ENCODE measurements at places on chromosomes 13 and 19. TPM values are rescaled to one million over a fixed set of nuclear protein-coding genes. Genes with fewer than 3 reads are reported as not detected.

GPR18 gene
- total RNA-seq: not detected

- DNase-seq: no peak
Observed at GRCh38 chr13:94411747-94412146, 67.7 kb downstream of the DCT start.

FGF9 gene
- total RNA-seq: 1.9 TPM

CYP2F1 gene
- not detected for total RNA-seq

ZNF681 gene
- 0.93 TPM for total RNA-seq

DNA sequence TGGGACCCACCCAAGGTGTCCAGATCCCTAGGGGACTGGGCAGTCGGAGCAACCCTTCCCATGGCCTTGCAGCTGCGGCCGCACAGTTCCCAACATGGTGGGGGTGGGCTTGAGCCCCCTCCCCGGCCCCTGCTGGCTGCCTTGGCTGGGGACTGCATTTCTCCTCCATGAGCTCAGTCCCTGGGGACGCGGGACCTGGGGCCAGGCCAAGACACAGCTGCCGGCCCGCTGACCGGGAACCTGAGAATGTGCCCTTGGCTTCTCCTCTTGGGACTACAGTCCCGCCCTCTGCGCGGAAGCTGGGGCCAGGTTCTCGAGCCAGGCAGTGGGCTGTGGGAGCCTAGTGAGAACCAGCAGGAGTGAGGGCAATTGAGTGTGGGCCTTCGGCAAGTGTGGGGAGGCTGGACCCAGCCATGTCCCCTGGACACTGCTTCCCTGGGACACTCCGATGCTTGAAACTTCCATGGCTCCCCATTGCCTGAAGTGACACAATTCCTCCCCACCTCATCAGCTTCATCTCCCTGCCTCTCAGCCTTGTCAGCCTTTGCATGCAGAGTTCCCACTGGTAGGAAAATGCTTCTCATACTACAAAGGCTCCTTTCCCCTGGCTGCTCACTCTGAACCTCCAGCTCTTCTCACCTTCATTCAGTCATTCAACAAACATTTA is 13.1 kb upstream of the NOTCH3 start:
- DNase-seq: peak; percentile 87
